NCI-H1436 treated with DMSO at 0.1 percent for 48 hours (cell line): ENCODE measurements at places on chromosomes 16 and 17.
A peak's percentile ranks its signal among the peaks of the same experiment; 100 is the strongest.

DNA sequence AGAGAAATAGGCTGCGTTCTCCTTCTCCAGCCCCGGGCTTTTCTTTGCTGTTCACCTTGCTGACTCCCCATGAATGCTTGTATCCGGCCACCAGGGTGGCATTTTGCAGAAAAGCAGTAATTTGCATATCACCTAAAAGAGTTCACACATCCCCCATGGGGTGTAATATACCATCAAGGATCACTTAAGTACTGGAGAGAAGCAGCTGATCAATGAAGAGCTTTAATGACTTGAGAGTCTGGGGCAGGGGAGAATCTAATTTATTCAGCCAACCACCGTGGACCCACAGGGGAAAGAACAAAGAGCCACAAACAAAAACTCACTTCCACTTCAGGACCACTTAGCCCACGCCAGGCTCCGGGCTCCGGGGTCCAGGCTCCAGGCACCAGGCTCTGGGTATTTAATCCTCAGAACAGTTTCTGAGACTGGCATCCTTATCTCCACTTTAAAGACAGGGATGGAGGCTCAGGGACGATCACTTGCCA is 33.9 kb upstream of the SEC14L1 start:
- peak; percentile 90 for DNase-seq

DNA sequence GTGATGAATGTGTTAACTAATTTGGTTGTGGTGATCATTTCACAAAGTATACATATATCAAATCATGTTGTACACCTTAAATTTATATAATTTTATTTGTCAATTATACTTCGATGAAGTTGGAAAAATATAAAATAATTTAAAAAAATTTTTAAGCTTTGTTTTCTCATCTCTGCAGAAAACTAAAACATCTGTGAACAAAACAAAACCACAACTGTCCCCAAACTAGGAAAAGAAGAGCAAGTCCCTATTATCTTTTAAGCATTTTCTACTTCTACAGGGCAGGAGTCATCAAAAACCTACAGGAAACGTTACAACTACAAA is 6.5 kb downstream of the HSDL1 start:
- DNase-seq = no peak

DNA sequence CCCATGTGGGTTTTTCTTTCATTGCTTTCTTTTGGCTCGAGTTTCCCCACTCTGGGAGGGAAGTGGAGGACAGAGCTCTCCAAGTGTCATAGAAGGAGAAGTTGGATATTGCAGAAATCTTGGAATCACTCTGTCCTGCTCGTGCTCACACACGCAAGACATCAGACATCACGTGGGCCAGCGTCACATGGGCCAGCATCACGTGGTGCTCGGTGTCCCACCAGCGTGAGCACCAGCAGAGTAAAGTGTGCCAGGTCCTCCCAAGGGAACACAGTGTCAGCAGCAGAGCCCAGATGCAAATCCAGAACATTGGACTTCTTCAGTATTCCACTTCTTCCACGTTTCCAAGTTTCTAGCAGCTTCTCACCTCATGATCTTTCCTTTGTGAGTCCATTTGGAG is 327.0 kb downstream of the FOXL1 start:
- DNase-seq = no peak

GRCh38 chr16:81987121-81987520 is 24.1 kb downstream of the SDR42E1 start:
- DNase-seq = no peak

DNA sequence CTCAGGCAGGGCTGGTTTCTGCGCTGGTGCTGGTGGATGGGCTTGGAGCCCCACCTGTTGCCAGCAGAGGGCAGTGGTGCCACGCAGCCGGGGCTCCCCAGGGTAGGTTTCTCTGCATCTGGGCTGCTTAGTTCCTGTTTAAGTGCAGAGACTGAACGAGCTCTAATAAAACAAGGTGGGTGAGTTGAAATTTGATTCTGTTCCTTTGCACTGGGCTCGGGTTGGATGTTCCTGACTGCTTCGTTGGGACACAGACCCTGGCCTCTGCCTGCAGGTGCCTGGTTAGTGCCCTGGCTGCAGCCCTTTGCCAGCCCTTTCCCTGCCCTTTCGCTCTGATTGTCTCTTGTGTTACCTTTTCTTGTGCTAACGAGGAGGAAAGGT is 30.0 kb downstream of the TBCD start:
- no peak for DNase-seq

DNA sequence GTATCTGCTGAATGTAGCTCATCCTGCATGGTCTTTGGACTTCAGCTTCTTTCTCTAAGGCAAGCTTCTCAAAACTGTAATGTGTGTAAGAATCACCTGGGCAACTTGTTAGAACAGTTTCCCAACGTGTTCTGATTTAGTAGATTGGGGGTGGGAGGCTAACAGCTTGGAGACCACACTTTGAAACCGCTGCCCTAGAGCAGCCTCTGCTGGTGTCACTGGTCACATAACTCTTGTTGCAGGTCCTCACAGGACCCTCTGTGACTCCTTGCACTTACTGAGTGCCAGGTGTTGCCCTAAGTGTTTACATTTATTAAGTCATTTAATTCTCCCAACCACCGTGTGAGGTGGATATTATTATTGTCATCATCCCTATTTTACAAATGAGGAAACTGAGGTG is 9.9 kb downstream of the SLC35G3 start:
- no peak for DNase-seq

GRCh38 chr17:78960928-78961327 is 18.8 kb downstream of the LGALS3BP start:
- no peak for DNase-seq

- DNase-seq = no peak
Observed at GRCh38 chr16:30669903-30670824, 11.9 kb downstream of the FBRS start.

GRCh38 chr17:65023791-65024190 is 32.7 kb downstream of the GNA13 start:
- DNase-seq = no peak

- DNase-seq = no peak
Observed at GRCh38 chr16:88197481-88198456, 185.0 kb upstream of the ZNF469 start.

GRCh38 chr17:21602176-21602575 is 90.1 kb upstream of the KCNJ18 start:
- DNase-seq = no peak

GRCh38 chr16:19507867-19508266 is 14.0 kb downstream of the GDE1 start:
- no peak for DNase-seq

DNA sequence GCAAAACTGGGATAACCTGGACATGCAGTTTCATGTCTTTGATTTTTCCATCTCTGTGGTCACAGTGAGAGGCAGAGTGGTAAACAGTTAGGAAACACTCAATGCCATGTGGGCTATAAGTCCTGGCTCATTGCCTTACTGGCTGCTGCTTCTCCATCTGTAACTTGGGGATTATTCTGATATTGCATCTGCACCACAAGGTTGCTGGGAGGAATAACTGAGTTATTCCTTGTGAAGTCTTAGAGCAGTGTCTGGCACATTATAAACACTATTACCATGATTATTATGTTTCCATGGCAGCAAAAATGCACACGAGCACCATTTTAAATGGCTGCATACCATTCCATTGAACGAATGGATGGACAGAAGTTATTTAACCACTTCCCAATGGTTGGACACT is 111.7 kb upstream of the CDH5 start:
- no peak for DNase-seq

GRCh38 chr17:43648916-43649315 is 12.8 kb downstream of the MEOX1 start:
- no peak for DNase-seq

DNA sequence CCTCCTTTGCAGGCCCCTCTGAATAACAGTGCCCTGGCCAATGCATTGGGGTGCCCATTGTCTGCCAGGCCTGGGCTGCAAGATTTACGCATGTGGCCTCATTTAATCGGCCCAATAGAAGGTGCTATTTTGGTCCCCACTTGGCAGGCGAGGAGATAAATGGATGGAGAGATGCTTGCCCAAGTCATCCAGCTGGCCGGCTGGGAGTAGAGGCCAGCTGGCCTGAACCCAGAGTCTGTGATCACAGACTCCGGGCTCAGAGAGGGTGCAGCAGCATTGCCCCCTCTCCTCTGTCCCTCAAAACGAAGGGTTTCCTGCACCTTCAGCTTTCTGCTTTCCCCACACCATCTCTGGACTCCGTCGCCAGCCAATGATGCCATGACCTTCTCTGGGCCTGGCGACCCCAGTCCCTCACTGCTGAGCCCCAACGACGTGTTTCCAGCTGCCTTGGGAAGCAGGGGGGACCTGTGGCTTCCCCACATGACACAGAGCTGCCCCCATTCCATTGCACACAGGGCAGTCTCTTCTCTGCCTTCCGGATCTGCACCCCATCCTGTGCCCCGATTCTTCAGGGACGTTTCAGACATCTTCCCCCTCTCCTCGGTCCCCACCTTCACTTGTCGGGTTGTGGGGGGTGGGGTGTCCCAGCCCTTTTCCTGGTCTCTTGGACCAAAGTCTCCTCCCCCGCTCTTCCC is 3.5 kb upstream of the ADGRG1 start:
- no peak for DNase-seq

- DNase-seq = no peak
Observed at GRCh38 chr17:68732301-68732749, 131.2 kb upstream of the FAM20A start.

DNA sequence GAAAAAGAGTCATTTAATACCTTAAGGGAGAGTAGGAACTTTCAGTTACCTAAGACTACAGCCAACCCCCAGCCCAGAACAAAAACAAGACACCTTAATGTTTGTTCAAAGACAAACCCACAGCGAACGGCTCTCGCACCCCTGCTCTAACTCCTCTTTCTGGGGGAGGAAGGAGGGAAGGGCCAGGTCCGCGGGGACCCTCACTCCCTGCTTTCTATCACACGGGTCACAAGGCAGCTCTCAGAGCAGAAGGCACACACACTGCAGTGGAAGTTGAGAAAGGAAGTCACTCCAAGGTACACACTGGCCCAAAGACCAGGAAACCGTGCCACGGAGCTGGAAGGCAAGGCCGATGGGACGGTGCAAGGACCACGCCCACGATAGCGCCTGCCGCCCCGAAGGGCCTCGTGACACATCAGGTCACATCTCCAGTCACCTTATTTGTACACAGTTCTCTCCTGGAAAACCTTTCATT is 10.0 kb downstream of the LITAFD start:
- DNase-seq = no peak

DNA sequence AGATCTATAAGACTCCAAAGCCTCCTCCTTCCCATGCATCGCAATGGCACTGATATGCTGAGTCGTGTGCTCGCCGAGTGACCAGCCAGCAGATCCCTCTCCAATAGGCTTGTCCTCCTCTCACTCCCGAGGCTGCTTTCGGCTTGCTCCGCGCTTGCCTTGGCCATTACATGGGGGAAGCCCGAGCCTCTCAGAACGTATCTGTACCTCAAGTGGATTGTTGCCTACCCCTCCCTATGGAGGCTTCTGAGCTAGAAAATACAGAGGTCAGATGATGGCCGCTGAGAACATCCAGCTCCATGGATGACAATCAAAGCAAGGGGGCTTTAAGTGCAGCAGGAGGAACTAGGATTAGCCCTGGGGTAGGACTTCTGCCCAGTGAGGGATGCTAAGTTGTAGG is 7.7 kb upstream of the NLRP1 start:
- no peak for DNase-seq

DNA sequence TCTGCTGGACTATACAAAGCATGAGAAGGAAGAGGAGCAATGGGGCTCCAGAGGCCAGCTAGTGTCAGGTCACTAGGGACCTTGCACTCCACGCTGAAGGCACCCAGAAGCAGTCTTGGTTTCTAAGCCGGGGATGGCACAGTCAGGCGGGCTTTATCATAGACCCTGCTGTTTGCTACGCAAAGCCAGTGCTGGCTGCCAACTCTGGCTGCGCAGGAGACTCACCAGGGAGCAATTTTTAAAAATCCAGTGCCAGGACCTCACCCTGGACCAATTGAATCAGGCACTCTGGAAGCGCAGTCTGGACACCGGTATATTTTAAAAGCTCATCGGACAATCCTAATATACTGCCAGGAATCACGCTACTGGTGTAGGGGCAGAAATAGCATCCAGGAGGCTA is 368.5 kb upstream of the XYLT1 start:
- DNase-seq = no peak

- DNase-seq = no peak
Observed at GRCh38 chr17:59802160-59802559, 90.6 kb downstream of the TUBD1 start.

GRCh38 chr17:69461951-69462369 is 47.5 kb downstream of the MAP2K6 start:
- DNase-seq = no peak

DNA sequence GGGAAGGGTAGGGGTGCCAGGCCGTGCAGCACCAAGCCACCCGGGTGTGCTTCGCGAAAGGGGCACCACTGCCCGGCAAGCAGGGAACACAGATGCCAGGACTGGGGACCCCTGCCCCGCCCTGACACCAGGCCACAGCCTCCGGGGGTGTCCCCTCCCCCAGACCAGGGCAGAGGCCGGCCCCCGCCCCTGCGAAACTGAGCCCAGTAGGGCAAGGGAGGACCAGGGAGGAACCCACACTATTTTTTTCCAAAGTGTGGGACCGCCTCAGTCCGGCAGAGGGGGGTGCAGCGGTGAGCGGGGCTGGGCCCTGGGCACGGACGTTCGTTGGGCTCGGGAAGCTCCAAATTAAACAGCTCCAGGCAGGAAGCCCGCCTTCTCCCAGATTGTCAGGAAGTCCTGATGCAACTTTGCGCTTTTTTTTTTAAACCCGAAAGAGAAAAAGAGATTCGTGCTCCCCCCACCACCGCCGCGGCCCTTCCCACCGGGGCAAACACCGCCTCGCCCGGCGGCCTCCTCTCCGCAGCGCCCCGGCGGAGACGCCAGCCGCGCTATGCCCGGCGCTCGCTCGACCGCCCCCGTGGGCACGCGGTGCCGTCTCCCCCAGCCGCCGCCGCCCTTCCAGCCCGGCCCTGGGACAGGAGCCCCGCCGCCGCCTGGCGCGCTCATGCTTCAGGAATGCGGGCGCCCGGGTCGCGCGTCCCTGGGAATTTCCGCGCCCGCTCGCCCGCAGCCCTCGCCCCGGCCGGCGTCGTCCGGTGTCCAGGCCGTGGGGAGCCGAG is 755 bp downstream of the PIEZO1 start:
- DNase-seq = no peak

DNA sequence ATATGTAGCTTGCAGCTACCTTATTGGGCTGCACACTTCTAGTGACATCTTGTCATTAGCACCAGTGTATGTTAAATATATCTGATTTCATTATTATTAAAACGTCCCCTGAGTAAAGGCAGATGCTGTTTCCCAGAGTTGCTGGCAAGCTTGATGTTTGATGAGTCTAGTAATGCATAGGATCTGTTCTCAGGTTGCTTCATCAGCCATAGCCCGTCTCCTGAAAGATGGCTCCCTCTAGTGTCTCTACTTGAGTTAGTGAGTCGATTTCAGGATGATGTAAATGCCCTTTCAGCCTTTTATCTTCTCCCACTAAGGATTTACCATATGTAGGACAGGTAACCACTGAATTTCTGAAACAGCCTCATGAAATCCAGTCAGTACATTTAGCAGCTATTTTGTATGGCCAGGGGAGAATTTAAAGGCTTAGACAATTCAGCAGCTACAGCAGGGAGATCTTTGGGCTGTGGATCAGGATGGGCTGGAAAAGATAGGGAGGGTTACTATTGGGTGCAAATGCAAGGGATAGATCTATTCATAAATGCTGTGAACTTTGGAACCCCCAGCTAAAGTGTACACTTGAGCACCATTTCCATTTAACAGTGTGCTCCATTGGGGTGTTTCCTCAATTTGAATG is 376.3 kb downstream of the CNTNAP4 start:
- DNase-seq = no peak

- DNase-seq = no peak
Observed at GRCh38 chr17:78121801-78122215, 6.7 kb downstream of the TMC6 start.
